ENCODE measurements at places on chromosomes 7 and 10. TPM values are rescaled to one million over a fixed set of nuclear protein-coding genes. Genes with fewer than 3 reads are reported as not detected.

Gene FAM25C
- not detected for total RNA-seq

- no peak for DNase-seq
These were observed 96.8 kb downstream of the COL13A1 start for GRCh38 chr10:69898524-69898923.

- DNase-seq, result no peak
These were observed 205.5 kb upstream of the STK17A start for GRCh38 chr7:43377196-43377960.

DNA sequence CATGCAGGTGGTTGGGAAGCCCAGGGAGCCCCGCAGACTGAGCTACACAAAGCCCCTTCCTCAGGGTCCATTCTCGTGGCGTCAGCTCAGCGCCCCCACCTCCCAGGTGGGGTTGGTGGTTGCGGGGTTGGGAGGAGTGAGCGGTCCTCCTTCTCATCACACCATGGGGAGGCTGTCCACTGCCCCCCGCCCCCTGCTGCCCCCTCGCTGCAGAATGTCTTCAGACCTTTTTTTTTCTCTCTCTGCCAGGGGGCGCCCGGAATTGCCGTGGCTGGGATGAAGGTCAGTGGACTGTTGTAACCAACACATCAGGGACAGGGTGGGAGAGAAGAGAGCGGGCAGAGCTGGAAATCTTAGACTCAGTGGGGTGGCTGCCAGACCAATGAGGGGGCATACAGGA, 116.3 kb downstream of the COL13A1 start:
- DNase-seq, result no peak

Gene C1GALT1
- total RNA-seq, result 13.9 TPM

- no peak for DNase-seq
These were observed 378.8 kb downstream of the GPAM start for GRCh38 chr10:111804781-111805180.

GRCh38 chr10:44039599-44039998, 345.3 kb downstream of the CXCL12 start:
- DNase-seq, result no peak

Gene CRTAC1
- total RNA-seq, result not detected
